ENCODE measurements at places on chromosomes 12 and 14.

GRCh38 chr14:50070840-50071548 lies 45.4 kb downstream of the VCPKMT start:
- no peak for DNase-seq

GRCh38 chr12:120069278-120069677 lies 47.3 kb downstream of the RAB35 start:
- DNase-seq, result no peak

DNA sequence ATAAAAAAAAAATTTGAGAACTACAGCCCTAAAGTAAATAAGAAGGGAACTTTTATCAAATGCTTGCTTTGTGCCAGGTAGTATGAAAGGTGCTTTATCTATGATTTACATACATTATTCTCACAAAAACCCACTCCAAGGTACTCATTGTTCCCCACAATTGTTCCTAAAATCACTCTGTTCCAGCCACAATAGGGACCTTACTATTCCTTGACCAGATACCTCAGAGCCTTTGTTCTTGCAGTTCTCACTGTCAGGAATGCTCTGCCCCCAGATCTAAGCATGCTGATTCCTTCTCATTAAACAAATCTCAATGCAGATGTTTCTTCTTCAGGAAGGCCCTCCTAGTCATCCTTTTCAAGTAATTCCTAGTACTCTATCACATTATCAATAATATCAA lies 60.2 kb downstream of the PPP1R12A start:
- no peak for DNase-seq

DNA sequence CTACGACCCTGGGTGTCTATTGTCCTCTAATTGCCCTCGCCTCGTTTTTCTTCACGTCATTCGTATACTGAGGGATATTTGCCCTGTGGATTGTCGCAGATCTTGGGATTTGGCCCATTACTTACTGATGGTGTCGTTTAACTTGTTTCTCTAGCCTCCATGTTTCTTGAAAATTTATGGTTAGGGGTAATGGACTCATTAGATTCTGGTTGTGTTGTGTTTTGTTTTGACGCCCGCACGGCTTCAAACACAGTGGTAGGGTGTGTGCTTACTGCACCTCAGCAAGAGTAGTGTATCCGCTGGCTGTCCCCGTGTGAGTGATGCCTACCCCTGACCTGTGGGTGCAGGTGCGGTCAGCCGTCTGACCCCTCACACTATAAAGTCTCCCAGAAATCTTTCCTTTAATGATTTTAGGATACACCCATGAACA lies 874 bp upstream of the RNU6-8 start:
- no peak for DNase-seq

- no peak for DNase-seq
Observed at GRCh38 chr14:70916300-70916699, 9.0 kb downstream of the PCNX1 start.

GRCh38 chr12:50637870-50638481 lies 125.9 kb upstream of the ATF1 start:
- DNase-seq, result no peak

GRCh38 chr14:49405291-49405690 lies 180.9 kb downstream of the RPS29 start:
- DNase-seq, result no peak

DNA sequence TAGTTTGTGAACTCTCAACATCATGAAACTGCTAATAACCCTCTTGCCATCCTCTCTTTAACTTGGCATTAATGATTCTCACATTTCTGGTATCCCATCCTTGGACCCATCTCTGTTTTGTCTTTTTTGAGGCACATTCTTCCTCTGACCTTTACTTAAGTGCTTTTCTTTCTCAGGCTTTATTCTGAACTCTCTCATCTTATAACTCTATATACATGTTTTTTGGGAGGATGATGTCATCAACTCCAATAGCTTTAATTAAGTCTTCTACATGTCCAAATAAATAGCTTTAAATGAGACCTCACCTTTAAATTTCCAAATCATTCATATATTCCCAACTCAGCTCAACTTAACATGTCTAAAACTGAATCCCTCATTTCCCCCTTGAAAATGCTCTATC lies 88.4 kb downstream of the PPFIA2 start:
- no peak for DNase-seq
